NCI-H510A treated with DMSO at 0.1 percent for 48 hours (cell line): ENCODE measurements at places on chromosomes 12 and 14.

GRCh38 chr12:20757-21156, 45.8 kb upstream of the IQSEC3 start:
- no peak for DNase-seq

DNA sequence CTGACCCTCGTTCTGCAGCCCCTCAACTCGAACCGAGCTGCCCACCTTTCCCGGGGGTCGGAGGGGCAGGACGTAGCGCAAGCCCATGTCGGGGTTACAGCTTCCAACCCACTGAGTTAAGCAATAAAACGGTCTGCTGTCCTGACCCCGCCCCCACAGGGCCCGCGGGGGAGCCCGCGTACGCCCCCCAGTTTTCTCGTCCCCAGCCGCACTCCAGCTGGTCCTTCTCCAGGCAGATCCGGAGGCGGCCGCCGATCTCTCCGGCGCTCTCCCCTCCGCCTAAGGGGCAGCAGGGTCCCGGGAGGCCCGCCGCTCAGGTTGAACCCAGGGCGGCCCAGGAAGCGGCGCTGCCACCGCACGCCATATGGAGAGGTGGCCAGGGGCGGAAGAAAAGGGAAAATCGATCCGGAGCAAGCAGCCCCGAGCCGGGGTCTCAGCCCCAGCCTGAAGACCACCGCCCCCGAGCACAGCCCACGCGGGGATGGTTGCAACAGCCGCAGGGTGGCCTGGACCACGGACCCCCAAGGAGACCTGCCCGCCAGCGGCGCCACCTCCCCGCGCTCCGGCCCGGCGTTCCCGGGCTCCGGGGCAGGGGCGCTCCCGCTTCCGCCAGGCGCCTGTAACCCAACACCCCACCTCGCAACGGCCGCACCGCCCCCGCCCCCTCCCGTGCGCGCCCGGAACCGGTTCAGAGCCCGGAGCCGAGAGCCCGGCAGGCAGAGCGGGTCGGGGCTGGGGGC, 760 bp downstream of the ACTN1 start:
- peak; percentile 59 for DNase-seq

- no peak for DNase-seq
Observed at GRCh38 chr14:104317975-104318557, 179.7 kb downstream of the KIF26A start.

GRCh38 chr14:47278233-47278842, 397.1 kb downstream of the MDGA2 start:
- DNase-seq: peak; percentile 29

- DNase-seq: peak; percentile 56
Observed at GRCh38 chr12:57280211-57281062, 29.4 kb upstream of the STAC3 start.

DNA sequence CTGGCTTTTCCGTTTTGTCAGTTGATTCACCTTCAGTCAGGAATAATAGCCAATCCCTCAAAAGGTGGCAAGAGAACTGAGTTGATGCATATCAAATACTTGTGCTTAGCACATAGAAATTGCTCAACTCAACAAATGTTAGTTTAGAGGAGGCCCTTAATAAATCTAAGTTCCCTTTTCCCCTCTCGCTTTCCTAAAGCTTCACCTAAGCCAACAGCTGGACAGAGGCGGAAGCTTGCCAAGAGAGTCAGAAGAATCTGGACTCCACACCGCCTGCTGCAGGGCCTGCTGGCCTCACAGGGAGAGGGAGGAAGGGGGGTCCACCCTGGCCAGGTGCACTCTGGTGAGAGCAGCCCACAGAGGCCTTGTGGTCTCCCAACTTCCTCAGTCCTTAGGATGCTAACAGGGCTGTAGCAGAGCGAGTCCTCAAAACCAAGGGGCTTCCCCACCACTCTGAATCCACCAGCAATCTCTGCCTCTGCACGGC, 213.1 kb downstream of the CHST11 start:
- DNase-seq: no peak

GRCh38 chr12:124747426-124748161, 116.1 kb downstream of the SCARB1 start:
- no peak for DNase-seq

- DNase-seq: no peak
Observed at GRCh38 chr12:8054816-8055215, 11.3 kb downstream of the C3AR1 start.

GRCh38 chr12:112971248-112971647, 7.1 kb upstream of the OAS2 start:
- DNase-seq: no peak

- no peak for DNase-seq
Observed at GRCh38 chr12:110337912-110338710, 57.1 kb downstream of the ATP2A2 start.

DNA sequence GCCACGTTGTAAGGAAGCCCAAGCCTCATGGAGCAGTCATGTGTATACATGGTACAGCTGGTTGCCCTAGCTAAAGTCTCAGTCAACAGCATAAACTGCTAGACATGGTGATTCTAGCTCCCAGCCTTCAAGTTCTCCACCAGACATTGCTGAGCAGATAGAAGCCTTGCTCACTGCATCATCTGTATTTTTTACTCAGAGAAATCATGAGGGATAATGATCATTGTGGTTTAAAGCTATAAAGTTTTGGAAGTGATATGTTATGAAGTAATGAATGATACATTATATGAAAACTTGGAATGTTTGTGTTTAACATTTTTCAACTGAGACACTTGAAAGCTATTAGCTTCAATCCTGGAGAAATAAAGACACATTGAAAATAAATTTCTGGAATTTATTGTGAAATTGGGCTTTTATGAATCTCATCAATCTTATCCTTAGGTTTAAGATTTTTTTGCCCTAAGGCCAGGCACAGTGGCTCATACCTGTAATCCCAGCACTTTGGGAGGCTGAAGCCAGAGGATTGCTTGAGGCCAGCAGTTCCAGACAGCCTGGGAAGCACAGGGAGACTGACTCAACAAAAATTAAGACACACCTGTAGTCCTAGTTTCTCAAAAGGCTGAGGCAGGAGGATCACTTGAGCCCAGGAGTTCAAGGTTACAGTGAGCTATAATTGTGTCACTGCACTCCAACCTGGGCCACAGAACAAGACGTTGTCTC, 5.6 kb upstream of the NFATC4 start:
- DNase-seq: no peak

GRCh38 chr12:128794661-128795529, 28.9 kb downstream of the SLC15A4 start:
- DNase-seq: no peak

GRCh38 chr12:31872831-31873604, 86.2 kb upstream of the RESF1 start:
- DNase-seq: no peak

GRCh38 chr12:127260999-127261398, 1006.0 kb upstream of the TMEM132C start:
- no peak for DNase-seq

DNA sequence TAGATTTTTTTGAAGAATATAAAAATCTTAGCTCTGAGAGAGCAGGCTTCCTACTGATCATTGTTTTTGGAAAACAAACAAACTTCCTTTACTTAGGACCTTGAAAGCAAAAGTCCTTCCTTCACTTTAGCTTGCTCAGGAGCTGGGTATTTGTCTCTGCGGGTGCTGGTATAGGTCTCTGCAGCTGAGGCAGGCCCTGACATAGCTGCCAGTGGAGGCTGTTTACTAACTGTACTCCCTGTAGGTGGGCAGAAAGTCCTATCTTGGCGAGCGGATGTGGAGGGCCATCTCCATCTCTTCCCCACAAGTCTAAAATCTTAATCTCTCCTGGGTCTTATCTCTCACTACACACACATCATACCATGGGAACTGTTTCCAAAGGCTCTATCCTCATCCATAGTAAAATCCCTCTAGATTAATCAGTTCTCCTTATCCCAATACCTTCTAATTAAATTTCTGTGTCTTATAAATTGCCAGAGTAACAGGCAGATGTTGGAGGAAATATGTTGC, 4.1 kb upstream of the MIA2 start:
- no peak for DNase-seq

DNA sequence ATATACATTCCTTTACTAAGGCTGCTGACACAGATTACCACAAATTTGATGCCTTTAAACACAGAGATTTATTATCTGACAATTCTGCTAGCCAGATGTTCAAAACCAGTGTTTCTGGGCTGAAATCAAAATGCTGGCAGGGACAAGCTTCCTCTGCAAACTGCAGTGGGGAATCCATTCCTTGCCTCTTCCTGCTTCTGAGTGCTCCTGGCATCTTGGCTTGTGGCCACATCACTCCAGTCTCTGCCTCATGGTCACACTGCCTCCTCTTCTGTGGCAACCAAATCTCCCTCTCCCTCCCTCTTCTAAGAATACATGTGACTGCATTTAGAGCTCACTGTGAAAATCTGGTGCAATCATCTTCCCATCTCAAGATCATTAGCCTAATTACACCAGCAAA, 235.7 kb downstream of the TTC8 start:
- no peak for DNase-seq
